ENCODE measurements at places on chromosomes 2 and 18.

GRCh38 chr2:16138811-16139662 lies 198.7 kb downstream of the MYCN start:
- DNase-seq = no peak

GRCh38 chr2:41062336-41062735 lies 610.4 kb upstream of the SLC8A1 start:
- no peak for DNase-seq

GRCh38 chr2:155696571-155696970 lies 636.0 kb downstream of the NR4A2 start:
- DNase-seq = no peak

GRCh38 chr2:200300065-200300464 lies 6.4 kb upstream of the SPATS2L start:
- no peak for DNase-seq

- DNase-seq = no peak
Observed at GRCh38 chr2:36253086-36253485, 102.5 kb upstream of the CRIM1 start.

DNA sequence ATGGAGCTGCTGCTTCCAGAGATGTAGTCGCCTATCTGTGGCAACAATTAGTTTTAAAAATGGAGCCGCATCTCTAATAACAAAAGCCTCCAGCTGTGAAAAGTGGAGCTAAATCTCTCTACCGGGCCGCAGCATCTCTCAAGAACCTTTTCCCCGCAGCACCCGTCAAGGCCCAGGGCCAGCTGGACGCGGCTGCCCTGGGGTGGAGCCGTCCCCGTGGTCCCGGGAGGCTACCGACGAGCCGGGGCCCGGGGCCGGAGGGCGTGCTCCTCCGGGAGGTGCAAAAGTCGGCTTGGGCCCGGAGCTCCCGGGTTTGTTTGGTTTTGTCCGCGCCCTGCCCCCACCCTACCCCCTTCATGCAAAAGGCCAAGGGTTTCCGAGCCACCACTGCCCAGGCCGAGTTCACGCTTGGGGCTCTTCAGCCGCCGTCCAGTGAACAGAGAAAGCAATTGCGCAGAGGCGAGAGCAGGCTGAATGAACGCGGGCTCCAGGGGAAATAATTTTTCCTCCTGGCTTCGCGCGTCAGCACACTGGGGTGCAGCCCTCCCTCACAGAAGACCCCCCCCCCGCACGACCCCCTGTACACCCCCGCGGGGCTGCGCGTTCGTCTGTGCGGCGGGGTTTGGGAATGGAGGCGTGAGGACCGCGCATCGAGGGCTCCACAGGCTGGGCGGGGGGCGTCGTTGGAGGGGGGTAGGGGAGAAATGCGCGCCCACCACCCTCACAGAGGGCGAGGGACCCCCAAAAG lies 557 bp upstream of the GREB1L start:
- DNase-seq = no peak

DNA sequence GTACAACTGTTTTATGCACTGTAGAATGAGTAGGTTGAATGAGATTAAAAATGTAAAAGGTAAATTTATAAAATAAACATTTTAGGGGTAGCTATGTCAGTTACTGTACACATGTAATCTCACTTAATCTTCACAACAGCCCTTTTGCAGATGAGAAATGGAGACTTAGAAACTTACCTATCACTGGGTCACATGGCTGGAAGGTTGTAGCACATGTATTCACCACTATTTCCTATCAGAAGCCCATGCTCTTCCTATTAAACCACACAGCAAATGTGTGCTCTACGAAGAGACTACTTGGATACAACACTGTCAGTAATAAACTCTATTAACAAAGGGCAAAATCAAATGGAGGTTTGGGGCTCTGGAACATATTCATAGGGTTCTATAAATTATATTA lies 60.5 kb downstream of the VWC2L start:
- no peak for DNase-seq

All from Karpas-422 (cell line).